ENCODE measurements at places on chromosomes 12 and 14.

DNA sequence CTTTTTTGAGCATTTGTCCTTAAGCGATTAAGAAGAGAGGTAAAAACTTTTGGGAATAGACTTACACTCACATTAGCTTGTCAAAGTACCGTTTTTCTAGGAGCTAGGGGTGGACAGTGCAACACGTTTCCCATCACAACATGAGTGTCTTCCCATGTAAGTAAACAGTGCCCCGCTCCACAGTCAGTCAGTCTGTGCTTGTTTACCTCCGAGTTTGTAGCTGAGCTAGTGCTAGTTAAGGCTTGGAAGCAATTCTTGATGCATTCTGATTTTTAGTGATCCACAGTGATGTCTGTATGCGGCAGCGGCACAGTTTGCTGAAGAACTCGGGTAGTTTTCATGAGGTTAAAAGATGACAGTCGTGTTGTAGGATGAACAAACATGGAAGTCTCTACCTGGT is 941 bp downstream of the ZDHHC17 start:
- DNase-seq: no peak

- DNase-seq: no peak
These were observed 50.9 kb downstream of the CCDC88C start for GRCh38 chr14:91366749-91367148.

GRCh38 chr12:68580911-68581310 is 29.8 kb upstream of the RAP1B start:
- no peak for DNase-seq

DNA sequence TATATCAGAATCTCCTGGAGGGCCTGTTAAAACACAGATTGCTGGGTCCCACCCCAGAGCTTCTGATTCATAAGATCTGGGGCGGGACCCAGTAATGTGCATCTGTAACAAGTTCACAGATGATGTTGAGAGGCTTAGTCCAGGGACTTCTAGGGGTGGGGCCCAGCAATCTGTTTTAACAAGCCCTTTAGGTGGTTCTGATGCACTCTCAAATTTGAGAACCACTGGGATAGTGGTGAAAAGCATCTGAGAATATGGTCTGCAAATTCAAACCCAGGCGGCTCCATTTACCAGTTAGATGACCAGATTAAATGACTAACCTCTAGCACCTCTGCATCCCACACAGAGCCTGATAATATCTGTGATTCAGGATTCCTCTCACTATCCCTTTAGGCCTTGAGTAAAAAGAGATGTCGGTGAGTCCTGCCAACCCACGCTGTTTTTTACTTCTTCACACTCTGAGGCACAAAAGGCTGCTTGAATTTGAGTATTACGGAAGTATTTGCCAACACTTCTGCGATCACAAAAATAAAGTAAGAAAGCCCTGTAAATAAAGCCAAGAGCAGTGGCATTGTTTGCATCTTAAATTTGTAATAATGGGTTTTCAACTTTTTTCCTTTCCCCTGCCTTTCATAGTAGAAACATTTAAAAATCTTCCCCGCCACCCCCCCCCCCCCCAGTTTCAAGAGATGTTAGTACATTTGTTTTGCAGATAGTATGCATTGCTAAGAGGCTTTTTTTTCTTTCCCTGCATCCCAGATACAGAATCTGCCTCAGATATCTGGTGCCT is 1.8 kb upstream of the FRS2 start:
- DNase-seq: no peak

- no peak for DNase-seq
These were observed 7.0 kb downstream of the ETNK1 start for GRCh38 chr12:22631863-22632463.

- DNase-seq: no peak
These were observed 180.9 kb downstream of the RAD51B start for GRCh38 chr14:68000511-68000910.

- no peak for DNase-seq
These were observed 21.0 kb upstream of the PLEKHG3 start for GRCh38 chr14:64683264-64683663.

DNA sequence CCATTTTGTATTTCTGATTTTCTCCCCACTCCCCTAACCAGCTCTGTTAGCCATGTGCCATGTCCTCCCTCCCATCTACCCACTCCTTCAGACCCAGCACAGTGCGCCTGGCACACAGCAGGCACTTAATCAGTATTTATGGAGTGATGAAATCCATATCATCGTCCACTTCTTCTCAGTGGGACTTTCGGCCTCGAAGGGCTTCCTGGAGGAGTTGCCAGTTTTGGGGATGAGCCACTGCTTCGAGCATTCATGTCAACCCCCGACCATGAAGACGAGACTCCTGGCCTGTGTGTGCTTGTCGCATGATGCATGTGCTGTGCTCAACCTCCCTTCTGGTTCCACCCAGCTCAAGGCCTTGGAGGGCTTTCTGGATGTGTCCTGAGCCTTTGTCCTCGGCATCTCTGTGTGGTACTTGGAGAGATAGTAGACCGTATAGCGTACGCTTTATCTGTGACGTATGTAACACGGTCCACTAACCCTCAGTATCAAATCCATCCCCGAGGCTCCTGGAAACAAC is 119.5 kb upstream of the RTL1 start:
- no peak for DNase-seq

- no peak for DNase-seq
These were observed 70.9 kb downstream of the PIK3C2G start for GRCh38 chr12:18332173-18332572.

DNA sequence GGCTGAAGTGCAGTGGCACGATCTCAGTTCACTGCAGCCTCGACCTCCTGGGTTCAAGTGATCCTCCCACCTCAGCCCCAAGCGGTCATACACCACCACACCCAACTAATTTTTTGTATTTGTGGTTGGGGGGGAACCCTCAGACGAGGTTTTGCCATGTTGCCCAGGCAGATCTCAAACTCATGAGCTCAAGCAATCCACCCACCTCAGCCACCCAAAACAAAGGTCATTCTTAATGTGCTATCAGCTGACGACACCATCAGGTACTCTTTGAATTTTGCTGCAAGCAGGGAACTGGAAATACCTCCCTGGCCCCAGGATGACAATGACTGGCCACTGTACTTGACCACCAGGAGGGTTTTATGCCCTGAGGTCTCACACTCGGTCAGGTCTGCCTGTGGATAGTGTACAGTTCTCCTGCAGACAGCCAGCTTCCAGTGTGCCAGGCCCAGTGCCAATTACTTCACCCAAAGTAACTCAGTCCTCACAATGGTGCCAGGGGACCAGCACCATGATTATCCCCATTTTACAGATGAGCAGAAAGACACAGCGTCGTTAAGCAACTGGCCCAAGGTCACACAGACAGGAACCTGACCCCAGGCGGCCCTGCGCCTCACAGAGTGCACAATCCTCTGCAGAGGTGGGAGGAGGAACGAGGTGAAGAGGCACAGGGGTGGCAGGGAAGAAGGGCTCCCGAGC is 42.9 kb downstream of the ITPK1 start:
- DNase-seq: peak; percentile 45

DNA sequence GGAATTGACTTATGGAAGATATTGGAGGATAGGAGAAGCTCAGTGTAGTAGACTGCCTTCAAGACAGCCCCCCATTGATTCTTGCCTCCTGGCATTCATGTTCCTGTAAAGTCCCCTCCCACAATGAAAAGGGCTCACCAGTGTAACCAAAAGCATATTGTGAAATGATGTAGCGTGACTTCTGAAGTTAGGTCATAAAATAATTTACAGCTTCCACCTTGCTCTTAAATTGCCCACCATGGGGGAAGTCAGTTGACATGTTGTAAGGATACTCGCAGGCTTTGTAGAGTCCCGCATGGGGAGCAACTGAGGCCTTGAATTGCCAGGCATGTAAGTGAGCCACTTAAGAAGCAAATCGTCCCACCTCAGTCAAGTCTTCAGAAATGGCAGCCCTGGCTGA is 25.1 kb downstream of the GTSF1 start:
- DNase-seq: no peak

- DNase-seq: no peak
These were observed 915.9 kb downstream of the SLC6A15 start for GRCh38 chr12:83996671-83997070.

GRCh38 chr14:99234961-99235571 is 36.9 kb downstream of the BCL11B start:
- DNase-seq: no peak

- no peak for DNase-seq
These were observed 73.8 kb upstream of the PTPRR start for GRCh38 chr12:70994217-70994788.

DNA sequence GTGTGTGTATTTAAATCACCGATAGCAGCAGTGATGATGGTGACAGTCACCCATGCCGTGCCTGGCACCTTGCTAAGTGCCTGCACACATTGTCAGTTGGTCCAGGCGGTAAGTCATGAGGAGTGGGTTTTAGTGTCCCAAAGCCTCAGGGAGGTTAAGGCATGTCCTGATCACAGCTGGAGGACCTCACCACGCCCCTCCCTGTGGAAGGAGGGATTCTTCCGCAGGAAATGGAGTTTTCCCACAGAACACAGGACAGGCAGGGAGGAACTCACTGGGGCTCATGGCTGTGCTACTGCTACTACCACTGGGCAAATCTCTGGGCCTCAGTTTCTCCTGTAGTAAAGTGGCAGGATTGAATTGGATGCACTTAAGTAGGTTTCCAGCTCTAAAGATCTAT is 142.3 kb downstream of the CACNA1C start:
- DNase-seq: no peak

- DNase-seq: no peak
These were observed 59.8 kb downstream of the TMEM117 start for GRCh38 chr12:43895580-43896206.

DNA sequence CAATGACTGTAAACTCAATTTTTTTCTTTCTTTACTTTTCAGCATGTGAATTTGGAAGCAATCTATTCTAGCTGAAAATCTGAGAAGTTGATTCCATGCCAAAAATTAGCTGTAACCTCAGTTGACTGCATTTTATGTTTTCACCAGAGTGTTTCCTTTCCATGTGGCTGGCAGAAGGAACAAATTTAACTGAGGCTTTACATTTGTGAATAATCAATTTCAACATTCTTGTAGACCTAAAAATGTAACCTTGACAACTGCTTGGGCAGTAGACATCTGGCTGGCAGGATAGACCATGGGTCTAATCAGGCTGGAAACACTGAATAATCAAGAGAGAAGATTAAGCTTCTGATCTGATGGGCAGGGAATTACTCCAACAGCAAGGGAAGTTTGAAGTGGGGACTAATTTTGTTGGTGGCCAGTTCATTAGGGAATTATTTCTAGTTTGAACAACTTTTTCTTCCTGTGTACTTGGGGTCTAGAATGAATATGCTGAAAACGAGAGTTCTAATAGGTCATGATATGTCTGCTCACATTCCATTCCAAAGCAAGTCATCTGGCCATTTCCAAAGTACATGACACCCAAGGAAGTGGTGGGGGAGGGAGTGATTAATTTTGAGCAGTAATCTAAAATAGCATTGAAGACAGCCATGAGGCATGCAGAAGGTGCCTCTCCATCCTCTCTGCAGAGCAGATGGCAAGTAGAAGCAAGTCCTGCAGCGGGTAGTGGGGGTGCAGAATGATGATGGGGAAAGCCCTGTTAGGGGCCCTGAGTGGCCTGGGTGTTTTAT is 68.2 kb downstream of the ATP23 start:
- DNase-seq: no peak
